ENCODE measurements at places on chromosomes 1 and 21. TPM values are rescaled to one million over a fixed set of nuclear protein-coding genes. Genes with fewer than 3 reads are reported as not detected.
A peak's percentile ranks its signal among the peaks of the same experiment; 100 is the strongest.

DNA sequence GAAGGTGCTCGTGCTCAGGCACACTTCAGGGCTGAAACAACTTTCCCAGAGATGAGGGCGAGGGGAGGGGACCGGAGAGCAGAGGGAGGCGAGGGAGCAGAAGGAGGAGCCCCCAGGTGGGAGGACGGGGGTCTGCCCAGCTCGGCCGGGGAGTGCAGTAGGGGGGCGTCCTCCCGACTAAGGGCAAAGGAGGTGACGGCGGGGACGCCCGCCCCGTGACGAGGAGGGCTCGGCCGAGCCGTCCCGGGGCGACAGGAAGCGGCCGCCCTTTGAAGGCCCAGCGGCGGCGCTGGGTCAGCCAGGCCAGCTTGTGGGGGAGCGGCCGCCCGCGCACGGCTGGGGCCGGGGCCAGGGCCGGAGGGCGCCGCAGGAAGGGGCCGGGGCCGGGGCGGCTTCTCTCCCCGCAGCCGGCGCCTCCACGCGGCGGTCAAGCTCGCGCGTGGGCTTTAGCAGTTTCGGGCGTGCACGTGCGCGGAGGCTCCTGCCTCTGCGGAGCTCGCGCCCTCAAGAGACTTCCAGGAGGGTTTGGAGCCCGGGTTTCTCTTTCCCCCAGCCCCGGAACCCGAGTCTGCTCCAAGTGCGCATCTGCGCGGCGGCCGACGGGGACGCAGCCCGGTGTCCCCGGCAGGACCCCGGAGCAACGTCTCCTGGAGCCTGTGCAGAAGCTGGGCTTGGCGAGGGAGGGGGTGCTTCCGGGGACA is 100.8 kb upstream of the SLC45A1 start:
- peak; percentile 82 for DNase-seq

GRCh38 chr1:62493656-62494055 is 56.8 kb downstream of the USP1 start:
- no peak for DNase-seq

LHX8 gene
- total RNA-seq: not detected

KRTAP13-1 gene
- total RNA-seq: not detected
